ENCODE measurements at places on chromosomes 7 and 10. TPM values are rescaled to one million over a fixed set of nuclear protein-coding genes. Genes with fewer than 3 reads are reported as not detected.
A peak's percentile ranks its signal among the peaks of the same experiment; 100 is the strongest.

CCDC146 gene
- 1.2 TPM for total RNA-seq

MYPN gene
- total RNA-seq = not detected

NFE2L3 gene
- 43.5 TPM for total RNA-seq

TAS2R5 gene
- 1.3 TPM for total RNA-seq

OR2A42 gene
- total RNA-seq = not detected

ACTR3C gene
- total RNA-seq = 6.6 TPM

SPAM1 gene
- total RNA-seq = not detected

DNA sequence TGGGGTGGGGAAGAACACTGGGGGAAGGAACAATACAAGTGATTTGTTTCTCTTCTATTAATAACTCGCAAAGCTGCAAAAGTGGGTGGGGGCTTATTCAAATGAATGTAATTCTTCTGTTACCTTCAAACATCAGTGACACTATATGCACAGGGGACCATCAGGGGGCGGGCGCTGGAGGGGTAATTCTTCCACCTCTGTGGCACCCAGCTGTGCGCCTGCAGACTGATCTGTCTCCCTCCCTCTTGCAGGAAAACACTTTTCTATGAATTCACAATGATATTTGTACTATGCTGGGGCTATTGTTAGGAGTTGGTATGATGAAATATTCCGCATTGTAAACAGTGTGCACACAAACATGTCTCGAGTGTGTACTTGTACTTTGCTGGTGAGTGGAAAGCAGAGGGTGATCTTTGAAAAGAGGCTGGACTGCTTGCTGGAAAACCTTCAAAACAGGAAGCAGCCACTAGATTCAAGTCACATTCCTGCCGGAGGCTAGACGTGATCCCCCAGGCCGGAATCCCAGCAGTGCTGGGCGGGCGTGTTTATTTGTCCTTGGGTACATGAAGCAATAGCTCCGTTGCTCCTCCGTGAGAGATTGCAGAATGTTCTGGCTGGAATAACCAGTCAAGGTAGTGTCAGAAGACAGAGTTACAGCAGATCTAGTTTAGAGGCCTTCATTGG is 15.8 kb upstream of the BNIP3 start:
- no peak for DNase-seq
- H3K36me3 ChIP-seq = no peaks in the 10 kb centered on the region
- no peak overlapping the region for H3K27ac ChIP-seq

DNA sequence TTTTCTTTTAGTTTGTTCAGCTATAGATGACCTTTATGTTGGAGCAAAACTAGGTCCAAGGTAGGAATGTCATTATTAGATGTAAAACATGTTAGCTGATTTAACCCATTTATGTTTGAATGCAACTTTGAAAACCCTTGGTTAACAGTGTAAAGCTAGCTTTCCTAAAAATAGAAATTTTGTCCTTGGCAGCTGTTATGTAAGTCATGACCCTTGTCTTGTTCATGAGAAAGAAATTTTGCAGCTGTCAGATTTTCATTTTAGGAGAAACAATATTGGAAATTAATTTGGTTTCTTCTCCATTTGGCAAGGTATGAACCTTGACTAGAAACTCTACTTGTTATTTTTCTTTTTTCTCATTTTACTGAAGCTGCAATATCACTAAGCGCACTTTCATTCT is 23.9 kb upstream of the CCAR1 start:
- H3K4me1 ChIP-seq = no peaks in the 10 kb centered on the region
- no peak overlapping the region for H3K27ac ChIP-seq
- DNase-seq = no peak
- no peaks in the 10 kb centered on the region for H3K36me3 ChIP-seq

GRCh38 chr10:92857904-92858514 is 9.7 kb downstream of the EXOC6 start:
- no peak overlapping the region for H3K4me3 ChIP-seq
- no peak overlapping the region for H3K27ac ChIP-seq
- H3K36me3 ChIP-seq = no peaks in the 10 kb centered on the region
- DNase-seq = no peak
- no peaks in the 10 kb centered on the region for H3K4me1 ChIP-seq
- no peaks in the 10 kb centered on the region for H3K27me3 ChIP-seq

- no peak for DNase-seq
- no peaks in the 10 kb centered on the region for H3K27me3 ChIP-seq
- H3K4me3 ChIP-seq = no peak overlapping the region
- no peaks in the 10 kb centered on the region for H3K36me3 ChIP-seq
- peaks cover 61% of the 10 kb centered on the region for H3K4me1 ChIP-seq
Measured at GRCh38 chr10:35412003-35412723, 75.9 kb downstream of the CCNY start.

- no peak for DNase-seq
- no peak overlapping the region for H3K4me3 ChIP-seq
- no peaks in the 10 kb centered on the region for H3K36me3 ChIP-seq
- H3K4me1 ChIP-seq = no peaks in the 10 kb centered on the region
Measured at GRCh38 chr10:615583-616152, 73.8 kb downstream of the DIP2C start.

DNA sequence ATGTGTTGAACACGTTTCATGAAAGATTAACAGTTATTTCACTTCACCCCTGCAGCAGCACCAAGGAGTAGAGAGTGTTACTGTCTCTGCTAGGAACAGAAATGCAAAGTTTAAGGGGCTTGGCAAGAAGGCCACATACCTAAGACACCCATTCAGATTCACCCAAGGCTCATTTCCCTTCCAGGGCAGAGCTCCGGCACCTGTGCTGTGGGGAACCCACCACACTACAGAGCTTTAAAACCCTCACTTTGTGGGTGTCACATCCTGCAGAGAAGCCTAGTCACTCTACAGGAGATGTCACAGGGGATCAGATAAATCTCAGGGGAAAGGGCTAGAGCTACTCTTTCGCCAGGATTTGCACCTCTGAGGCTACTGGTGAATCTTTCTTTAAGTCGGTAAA is 176.1 kb upstream of the KLF6 start:
- H3K4me1 ChIP-seq = peaks cover 26% of the 10 kb centered on the region
- no peaks in the 10 kb centered on the region for H3K27me3 ChIP-seq
- no peaks in the 10 kb centered on the region for H3K36me3 ChIP-seq
- DNase-seq = peak; percentile 49
- H3K4me3 ChIP-seq = no peak overlapping the region
- H3K27ac ChIP-seq = no peak overlapping the region

GRCh38 chr10:74977072-74977471 is 134.4 kb upstream of the SAMD8 start:
- no peak overlapping the region for H3K4me3 ChIP-seq
- H3K4me1 ChIP-seq = peaks cover 16% of the 10 kb centered on the region
- peaks cover 10% of the 10 kb centered on the region for H3K36me3 ChIP-seq
- H3K27ac ChIP-seq = no peak overlapping the region
- DNase-seq = no peak

- no peaks in the 10 kb centered on the region for H3K36me3 ChIP-seq
- H3K4me3 ChIP-seq = no peak overlapping the region
- H3K27me3 ChIP-seq = no peaks in the 10 kb centered on the region
- no peaks in the 10 kb centered on the region for H3K4me1 ChIP-seq
- no peak overlapping the region for H3K27ac ChIP-seq
Measured at GRCh38 chr10:11782793-11783557, 40.2 kb upstream of the PROSER2 start.

DNA sequence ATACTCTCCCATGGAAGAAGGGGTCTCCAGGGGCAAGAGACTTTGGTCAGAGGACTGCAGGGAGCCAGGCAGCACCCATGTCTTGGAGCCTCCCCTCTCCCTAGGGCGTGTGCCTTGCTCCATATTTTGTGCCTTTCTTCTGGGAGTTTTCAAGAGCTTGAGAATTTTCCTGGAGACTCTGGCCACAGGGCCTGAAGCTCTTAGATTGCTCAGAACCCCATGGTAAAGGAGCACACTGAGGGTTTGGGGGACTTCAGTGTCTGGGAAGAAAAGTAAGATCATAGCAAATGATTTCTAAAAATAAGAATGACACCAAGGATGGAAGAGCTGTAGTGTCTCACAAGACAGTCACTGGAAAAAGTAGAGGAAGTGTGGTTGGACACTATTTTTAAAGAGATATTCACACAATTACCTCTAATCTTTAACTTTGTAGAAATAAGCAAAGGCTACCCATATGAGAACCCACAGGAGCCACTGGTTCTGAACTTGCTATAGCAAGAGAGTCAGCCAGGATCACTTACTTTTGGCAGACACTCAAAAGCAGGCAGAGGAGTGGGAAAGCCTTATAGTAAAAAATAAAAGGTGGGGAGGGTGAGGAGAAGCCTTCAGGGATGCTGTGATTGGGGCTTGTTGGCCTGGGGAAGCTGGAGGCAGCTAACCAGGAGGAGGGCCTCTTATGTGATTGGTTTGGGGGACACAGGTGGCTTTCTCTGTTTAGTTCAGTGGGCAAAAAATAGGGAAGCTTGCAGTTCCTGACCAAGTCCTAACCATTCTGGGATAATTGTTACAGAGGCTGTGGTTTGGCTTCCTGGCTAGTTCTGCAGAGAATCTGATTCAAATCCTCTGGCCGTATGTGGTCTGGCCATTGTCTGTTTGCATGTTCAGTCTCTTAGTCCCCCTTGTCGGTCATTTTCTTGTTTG is 5.1 kb upstream of the CSGALNACT2 start:
- no peak overlapping the region for H3K27ac ChIP-seq
- no peak for DNase-seq
- no peaks in the 10 kb centered on the region for H3K36me3 ChIP-seq
- no peaks in the 10 kb centered on the region for H3K27me3 ChIP-seq

- peaks cover 11% of the 10 kb centered on the region for H3K36me3 ChIP-seq
- H3K4me3 ChIP-seq = no peak overlapping the region
- H3K27me3 ChIP-seq = no peaks in the 10 kb centered on the region
- no peaks in the 10 kb centered on the region for H3K4me1 ChIP-seq
- DNase-seq = no peak
Measured at GRCh38 chr7:127933146-127933545, 98.1 kb downstream of the LRRC4 start.

- no peak overlapping the region for H3K27ac ChIP-seq
- H3K4me1 ChIP-seq = no peaks in the 10 kb centered on the region
- no peaks in the 10 kb centered on the region for H3K36me3 ChIP-seq
- DNase-seq = no peak
- H3K27me3 ChIP-seq = no peaks in the 10 kb centered on the region
- no peak overlapping the region for H3K4me3 ChIP-seq
Measured at GRCh38 chr10:54449056-54449455, 352.0 kb downstream of the PCDH15 start.

GRCh38 chr10:98340940-98341310 is 72.9 kb upstream of the LOXL4 start:
- DNase-seq = no peak
- H3K4me1 ChIP-seq = peaks cover 16% of the 10 kb centered on the region
- no peak overlapping the region for H3K4me3 ChIP-seq
- no peaks in the 10 kb centered on the region for H3K36me3 ChIP-seq
- H3K27ac ChIP-seq = no peak overlapping the region

- H3K4me1 ChIP-seq = no peaks in the 10 kb centered on the region
- no peak overlapping the region for H3K27ac ChIP-seq
- no peak for DNase-seq
- H3K27me3 ChIP-seq = no peaks in the 10 kb centered on the region
- no peaks in the 10 kb centered on the region for H3K36me3 ChIP-seq
- no peak overlapping the region for H3K4me3 ChIP-seq
Measured at GRCh38 chr10:132518572-132519381, 18.8 kb upstream of the INPP5A start.

GRCh38 chr7:102042016-102042656 is 224.7 kb downstream of the CUX1 start:
- H3K4me1 ChIP-seq = no peaks in the 10 kb centered on the region
- H3K36me3 ChIP-seq = no peaks in the 10 kb centered on the region
- no peak overlapping the region for H3K4me3 ChIP-seq
- no peaks in the 10 kb centered on the region for H3K27me3 ChIP-seq

GRCh38 chr7:46390042-46390441 is 469.0 kb upstream of the IGFBP3 start:
- H3K27me3 ChIP-seq = no peaks in the 10 kb centered on the region

DNA sequence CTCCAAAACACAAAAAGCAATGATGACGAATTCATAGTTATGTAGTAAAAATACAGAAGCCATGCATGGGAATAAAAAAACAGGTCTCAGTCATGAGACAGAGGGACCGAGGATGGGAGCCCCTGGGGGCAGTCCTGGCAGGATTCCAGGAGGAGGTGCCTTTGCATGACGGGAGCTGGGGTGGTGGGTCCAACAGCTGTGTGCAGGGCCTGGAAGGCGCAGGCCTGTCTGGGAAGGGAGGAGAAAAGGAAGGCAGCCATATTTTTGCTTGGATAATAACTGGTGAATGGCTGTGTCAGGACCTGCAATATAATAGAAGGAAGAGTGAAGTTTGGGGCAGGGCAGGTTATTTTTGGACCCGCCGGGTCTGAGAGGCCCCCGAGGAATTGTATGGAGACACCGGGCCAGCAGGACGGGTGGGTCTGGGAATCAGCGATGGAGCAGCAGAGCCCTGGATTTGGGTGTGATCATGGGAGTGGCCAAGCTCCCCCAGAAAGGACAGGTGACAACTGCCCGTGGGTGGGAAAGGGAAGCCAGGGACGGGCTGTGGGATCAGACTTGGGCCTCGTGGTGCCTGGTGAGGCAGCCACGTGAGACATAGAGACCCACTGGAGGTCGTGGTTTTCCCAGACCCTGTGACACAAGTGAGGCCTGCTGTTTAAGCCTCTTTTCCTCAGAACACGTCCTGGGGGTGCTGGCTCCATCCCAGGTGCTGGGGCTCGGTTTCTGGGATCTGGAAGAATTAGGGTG is 2.9 kb upstream of the JAKMIP3 start:
- no peaks in the 10 kb centered on the region for H3K27me3 ChIP-seq
- H3K4me1 ChIP-seq = no peaks in the 10 kb centered on the region
- H3K4me3 ChIP-seq = no peak overlapping the region
- no peak overlapping the region for H3K27ac ChIP-seq
- no peaks in the 10 kb centered on the region for H3K36me3 ChIP-seq

- H3K27me3 ChIP-seq = no peaks in the 10 kb centered on the region
- DNase-seq = no peak
- H3K36me3 ChIP-seq = no peaks in the 10 kb centered on the region
Measured at GRCh38 chr7:116198748-116199410, 11.5 kb upstream of the TES start.

DNA sequence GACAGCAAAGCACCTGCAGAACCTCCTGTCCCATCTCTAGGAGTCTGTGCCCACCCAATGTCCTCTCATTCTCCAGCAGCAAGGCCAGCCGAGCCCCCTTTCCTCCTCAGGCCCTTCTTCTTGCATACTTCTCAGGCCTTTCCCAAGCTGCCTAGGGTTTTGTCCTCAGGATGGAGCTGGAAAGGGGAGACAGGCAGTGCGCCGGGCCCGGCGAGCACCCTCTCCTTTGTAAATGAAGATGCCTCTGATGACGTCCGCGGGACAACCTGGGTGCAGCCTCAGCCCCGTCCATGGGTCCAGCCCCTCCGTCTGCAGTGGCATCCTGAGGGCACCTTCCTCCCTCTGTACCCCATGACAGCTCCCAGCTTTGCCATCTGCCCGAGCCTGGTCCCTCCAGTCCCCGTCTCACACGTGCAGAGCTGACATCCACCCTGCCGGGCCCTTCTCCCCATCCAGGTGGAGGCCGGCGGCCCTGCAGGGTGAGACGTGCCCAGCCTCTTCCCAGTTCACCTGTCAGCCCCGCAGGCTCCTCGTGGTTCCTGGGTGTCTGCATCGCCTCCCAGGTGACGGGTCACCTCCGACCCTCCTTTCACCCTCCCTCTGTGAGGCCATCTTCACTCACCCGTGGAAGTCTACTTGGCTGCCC is 36.4 kb downstream of the JAKMIP3 start:
- no peak for DNase-seq
- H3K36me3 ChIP-seq = no peaks in the 10 kb centered on the region
- no peaks in the 10 kb centered on the region for H3K27me3 ChIP-seq
- no peaks in the 10 kb centered on the region for H3K4me1 ChIP-seq
- no peak overlapping the region for H3K4me3 ChIP-seq
- H3K27ac ChIP-seq = no peak overlapping the region

- DNase-seq = no peak
- no peaks in the 10 kb centered on the region for H3K36me3 ChIP-seq
- H3K4me3 ChIP-seq = no peak overlapping the region
- H3K27me3 ChIP-seq = no peaks in the 10 kb centered on the region
Measured at GRCh38 chr7:12315049-12315448, 88.6 kb downstream of the VWDE start.

Measured in CD8-positive, alpha-beta memory T cell (primary cell).